Stimulated activated naive B cell treated with anti-CD40 and anti-IgM and Interleukin-4, amounts not matched to agents 10 μg/mL and 1 μg/mL and 100 μg/mL, for 72 hours (primary cell): ENCODE measurements at places on chromosomes 1 and 21.

DNA sequence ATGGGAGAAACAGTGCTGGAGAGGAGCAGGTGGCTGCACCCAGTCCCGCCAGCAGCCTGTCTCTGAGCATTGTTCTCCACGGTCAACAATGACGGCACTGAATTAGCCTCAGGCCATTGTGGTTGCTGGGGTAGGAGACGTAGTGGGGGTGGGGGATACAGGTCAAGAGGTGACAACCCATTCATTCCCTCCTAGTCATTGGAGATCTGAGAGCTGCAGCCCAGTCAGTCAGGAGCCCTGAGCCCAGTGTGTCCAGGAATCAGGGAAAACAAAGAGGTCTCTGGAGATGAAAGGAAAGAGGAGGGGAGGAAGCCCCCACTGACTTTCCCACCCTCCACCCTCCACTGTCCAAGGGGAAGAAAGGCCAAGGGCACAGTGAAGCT, 15.3 kb downstream of the SMIM12 start:
- no peak for DNase-seq

DNA sequence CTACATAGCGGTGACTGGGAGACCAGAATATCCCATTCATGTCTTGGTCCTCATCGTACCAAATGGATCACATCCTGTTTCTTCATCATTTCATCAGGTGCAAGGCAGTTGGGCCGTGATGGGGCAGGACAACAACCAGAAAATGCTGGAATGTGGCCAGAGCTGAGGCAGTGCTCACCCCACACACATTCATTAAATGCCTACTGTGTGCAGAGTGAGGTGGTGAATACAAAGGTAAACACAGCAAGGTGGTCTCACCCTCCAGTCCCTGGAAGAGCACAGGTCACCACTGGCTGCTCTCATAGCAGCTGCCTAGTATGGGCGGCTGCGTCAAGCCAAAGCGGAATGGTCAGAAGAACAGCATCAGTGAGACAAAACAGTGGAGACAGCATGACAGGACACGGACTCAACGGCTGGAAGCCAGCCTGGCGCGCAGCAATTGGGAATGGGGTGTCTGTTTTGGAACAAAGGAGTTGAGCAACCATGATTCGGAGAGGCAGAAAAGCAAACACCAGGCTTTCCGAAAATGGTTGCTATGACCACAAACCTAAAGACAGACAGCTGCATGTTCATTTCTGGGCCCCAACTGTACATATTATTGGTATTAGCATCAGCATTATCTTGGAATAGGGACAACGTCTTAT, 5.6 kb upstream of the ADAMTSL4 start:
- no peak for DNase-seq

DNA sequence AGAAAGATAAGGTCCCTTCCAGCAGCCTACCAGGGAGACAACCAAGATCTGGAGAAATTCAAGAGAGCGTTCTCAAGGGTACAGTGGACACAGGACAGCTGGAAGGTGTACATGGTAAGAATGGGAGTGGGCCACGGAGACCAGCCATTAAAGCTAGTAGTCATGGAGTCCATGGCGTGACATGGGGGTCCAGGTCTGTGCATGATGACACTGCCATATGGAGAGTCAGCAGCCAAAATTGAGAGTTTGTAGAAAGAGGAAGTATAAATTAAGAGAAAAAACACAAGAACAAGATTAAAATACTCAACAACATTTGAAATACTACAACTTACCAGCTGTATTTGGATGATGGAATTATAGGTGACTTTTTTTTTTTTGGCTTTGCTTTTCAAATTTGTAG, 7.9 kb upstream of the LORICRIN start:
- DNase-seq, result no peak

DNA sequence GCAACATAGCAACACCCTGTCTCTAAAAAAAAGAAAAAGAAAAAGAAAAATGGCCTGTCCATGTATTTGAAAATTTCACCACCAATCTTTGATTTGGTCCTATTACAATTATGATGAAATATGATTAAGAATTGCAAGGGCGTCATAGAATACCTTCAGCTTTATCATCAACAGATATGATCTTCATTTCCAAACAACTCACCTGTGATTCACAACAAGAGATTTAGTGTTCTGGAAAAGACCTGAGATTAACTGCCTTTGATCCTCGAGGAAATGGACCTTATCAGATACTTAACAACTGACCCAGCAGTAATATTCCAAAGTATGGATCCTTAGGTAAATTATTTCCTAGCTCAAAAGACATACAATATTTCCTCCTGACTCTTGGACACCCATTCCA, 3.5 kb upstream of the GSTM4 start:
- DNase-seq, result no peak
